Keratinocyte (primary cell): ENCODE measurements at places on chromosomes 4 and X.

GRCh38 chrX:18537524-18537923 lies 112.1 kb downstream of the CDKL5 start:
- DNase-seq, result no peak

DNA sequence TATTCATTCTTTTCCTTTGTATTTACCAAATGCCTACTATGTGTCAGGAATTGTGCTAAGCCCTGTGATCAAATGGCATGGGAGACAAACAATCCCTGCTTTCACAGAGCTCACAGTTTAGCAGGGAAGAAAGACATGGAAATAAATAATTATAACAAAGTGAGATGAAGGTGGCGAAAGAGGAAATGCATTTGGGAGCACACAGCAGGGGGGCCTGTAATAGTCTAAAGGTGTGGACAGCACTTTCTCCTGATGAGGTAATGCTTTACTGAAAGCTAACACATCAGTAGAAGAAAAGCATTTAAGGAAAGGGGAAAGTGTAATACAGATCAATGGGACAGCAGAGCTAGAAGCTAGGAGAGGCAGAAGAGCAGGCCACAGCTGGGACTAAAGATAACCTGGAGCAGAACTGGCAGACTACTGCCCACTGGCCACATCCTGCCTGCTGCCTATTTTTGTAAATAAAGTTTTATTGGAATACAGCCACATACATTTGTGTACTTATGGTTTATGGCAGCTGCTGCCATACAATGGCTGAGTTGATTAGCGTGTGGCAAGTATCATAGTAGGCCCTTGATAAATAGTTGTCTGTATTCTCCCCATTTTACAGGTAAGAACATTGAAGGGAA lies 67.1 kb upstream of the TAPT1 start:
- no peak for DNase-seq

DNA sequence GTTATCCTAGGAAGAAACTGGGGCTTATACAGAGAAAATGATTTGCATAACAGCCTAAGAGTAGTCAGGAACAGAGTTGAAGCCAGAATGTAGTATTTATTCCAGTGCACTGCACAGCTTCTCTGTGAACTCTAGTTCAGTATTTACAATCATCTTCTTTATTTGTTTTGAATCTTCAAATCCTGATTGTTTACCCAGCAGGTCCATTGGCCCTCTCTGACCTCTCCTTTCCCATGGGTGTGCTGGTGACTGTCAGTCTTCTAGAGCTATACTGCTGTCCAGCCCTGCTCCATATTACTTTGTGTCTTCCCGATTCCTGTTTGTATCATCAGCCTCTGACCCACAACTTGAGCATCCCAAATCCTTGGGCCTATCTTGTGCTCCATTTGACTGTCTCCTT lies 301.9 kb upstream of the HS3ST1 start:
- DNase-seq, result no peak

GRCh38 chr4:52883183-52883621 lies 21.1 kb downstream of the RASL11B start:
- DNase-seq, result no peak

GRCh38 chr4:174010547-174010946 lies 272.9 kb downstream of the FBXO8 start:
- no peak for DNase-seq

DNA sequence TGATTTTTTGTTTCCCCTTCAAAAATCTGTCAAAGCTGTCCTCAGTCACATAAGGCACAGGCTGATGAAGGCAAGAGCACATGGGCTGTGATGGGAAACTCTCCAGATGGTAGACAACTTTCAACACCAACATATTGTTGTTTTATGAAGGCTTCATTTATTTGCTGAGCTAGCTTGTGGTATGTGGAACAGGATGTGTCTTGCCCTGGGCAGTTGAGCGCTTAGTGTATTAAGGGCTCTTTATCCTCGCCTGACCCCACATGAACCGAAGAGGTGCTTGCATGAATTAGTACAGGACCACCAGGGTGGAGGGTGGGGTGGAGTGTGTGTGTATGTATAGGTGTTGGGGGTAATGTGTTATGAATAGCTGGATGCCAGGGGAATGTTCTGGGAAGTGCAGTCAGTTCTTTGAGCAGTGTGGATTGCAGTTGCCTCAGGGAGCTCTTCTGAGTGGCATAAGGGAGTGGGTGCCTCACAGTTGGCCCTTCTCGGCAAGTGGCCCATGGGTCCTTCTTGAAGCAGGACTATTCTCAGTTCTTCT lies 103.1 kb downstream of the PHEX start:
- DNase-seq, result no peak

GRCh38 chrX:12779534-12779933 lies 11.7 kb upstream of the PRPS2 start:
- DNase-seq, result no peak

DNA sequence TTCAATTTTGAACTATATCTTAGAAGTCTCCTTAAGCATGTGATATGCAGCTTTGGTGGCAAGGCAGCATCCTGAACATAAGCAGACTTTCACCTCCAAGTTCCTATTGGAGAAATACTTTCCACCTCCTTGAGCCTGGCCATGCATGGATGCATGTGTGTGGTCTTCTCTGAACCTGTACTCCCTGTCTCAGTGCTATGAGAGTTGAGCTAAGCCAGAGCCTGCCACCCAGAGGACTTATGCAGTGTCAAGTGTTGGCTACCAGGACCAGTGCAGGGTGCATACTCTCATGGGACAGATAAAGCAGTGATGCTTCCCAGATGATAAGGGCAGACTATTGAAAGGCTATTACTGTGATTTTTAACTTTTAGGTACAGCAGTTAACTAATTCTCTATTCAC lies 105.6 kb downstream of the TSPAN7 start:
- no peak for DNase-seq

DNA sequence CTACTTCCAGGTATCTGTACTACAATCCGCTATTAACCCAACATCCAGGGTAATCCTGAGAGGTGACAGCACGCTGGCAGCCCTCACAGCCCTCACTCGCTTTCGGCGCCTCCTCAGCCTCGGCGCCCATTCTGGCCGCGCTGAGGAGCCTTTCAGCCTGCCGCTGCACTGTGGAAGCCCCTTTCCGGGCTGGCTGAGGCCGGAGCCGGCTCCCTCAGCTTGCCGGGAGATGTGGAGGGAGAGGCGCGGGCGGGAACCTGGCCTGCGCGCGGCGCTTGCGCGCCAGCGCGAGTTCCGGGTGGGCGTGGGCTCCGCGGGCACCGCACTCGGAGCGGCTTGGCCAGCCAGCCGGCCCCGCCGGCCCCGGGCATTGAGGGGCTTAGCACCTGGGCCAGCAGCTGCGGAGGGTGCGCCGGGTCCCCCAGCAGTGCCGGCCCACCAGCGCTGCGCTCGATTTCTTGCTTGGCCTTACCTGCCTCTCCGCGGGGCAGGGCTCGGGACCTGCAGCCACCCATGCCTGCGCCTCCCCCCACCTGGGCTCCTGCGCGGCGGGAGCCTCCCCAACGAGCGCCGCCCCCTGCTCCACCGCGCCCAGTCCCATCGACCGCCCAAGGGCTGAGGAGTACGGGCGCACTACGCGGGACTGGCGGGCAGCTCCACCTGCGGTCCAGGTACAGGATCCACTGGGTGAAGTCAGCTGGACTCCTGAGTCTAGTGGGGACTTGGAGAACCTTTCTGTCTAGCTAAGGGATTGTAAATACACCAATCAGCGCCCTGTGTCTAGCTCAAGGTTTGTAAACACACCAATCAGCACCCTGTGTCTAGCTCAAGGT lies 87.3 kb downstream of the PRSS12 start:
- no peak for DNase-seq

DNA sequence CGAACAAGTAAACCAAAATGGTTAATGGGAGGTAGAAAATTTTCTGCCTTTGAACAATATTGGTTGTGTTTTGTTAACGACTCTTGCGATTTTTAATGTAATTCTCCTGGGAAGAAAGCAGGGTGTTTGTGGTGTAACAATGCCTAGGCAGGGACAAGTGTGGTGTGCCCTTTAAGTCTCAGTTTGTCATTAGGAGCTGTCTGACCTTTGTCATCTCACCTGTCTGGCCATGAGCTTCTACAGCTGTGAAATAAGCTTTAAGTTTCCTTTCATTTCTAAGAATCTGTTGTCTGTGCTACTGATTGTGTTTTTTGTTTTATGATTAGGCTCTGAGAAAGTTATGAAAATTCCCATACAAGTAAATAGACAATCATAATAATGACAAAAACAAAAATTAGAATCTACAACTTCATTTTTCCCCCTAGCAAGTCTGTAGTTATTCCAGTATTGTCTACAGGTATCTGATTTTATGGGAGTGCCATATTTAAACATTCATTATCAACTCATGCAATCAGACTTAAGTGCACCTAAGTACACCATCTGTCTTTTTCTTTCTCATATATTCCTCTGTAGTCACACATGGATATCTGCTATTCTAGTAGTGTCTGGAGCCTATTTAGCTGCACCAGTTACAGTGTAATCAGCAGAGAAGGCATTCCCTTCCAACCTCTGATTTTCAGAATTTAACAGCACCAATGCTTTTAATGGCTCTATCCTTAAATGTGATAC lies 203.5 kb downstream of the PPARGC1A start:
- DNase-seq, result no peak

DNA sequence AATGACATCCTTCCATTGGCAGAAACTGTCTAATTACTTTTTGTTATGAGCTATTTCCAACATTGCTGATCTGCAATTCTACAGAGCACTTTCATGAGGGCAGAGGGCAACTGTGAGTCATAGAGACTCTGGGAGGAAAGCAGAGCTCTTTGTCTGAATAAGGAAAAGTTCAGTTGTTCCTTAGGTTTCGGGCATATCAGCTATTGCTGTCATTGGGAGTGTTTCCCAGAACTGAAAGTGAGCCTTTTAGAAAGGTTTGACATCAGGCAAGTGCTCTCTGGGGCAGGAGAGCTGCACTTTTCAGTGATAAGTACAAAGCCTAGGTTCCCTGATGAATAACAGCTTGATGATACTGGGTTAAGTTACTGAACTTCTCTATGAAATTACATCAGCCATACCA lies 119.2 kb upstream of the EDNRA start:
- no peak for DNase-seq

DNA sequence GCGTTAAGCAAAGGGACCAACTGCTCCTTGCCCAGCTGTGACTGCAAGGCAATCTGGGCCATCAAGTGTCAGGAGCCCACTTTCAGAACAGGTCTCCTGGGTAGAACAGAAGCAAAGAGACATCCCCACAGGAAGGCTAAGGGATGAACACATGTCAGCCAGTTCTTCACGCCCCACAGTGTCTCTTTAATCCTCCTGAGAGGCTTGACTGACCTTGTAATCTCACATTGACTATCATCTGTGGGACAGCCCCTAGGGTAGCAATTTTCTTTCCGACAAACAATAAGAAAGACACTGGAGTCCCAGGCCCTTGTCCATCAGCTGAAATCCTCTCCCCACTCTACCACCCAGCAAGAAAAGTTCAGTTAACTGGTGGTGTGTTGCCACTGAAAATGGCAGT lies 1.0 kb downstream of the CHRDL1 start:
- DNase-seq, result no peak

DNA sequence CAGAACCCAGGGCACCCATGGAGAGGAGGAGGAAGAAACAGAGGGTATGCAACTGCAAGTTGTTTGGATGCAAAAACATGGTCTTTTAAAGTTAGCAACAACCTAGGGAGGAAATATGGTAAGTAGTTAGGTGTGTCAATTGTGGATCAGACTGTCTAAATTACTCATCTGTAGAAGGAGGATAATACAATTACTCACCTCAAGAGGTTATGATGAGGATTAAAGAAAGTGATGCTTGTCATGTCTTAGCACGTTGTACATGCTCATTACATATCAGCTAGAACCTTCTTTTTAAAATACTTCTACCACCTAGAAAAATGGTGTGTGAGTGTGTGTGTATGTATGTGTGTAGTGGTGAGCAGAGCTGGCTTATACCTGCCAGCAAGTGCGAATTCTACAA lies 2.3 kb upstream of the C1QTNF7 start:
- DNase-seq, result peak; percentile 59

- DNase-seq, result no peak
Observed at GRCh38 chr4:103402198-103402597, 204.1 kb upstream of the CENPE start.

DNA sequence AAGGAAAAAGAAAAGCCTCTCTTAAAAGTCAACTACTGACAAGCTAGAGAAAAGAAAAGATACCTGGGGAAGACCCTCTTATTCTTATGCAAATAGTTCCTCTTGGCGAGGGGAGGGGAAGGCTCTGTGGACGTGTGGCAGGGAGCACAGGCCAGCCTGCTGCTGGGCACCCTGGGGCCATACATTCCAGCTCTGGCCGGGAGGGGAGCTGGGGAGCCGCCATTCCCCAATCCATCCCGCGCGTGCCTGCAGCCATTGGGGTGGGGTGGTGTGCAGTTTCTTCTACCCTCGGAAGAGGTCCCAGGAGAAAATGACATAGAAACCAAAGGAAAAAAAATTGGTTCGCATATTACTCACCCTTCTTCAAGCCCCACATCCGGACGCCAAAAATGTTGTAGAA lies 1496.4 kb downstream of the RPA4 start:
- DNase-seq, result no peak

- DNase-seq, result no peak
Observed at GRCh38 chr4:42995343-42995944, 102.9 kb downstream of the GRXCR1 start.

GRCh38 chr4:27154706-27155105 lies 294.1 kb downstream of the STIM2 start:
- DNase-seq, result no peak

DNA sequence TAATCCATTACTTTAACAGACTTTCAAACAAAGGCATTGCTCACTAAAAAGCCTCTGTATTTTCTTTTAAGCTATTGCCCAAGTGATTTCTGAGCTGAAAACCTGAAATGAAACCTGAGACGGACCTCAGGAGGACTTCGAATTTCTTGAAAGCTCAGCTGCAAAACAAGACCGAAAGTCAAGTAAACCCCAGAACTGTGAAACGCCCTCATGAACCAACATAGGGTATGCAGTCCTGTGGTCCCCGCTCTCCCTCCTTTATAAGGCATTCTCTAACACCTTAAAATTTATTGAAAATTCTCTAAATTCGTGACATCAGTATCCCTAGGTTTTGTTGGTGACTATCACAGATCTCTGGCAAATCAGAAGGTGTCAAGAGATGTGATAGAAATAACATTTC lies 91.8 kb downstream of the SHISA3 start:
- no peak for DNase-seq

- no peak for DNase-seq
Observed at GRCh38 chr4:149901128-149901527, 85.5 kb upstream of the IQCM start.

DNA sequence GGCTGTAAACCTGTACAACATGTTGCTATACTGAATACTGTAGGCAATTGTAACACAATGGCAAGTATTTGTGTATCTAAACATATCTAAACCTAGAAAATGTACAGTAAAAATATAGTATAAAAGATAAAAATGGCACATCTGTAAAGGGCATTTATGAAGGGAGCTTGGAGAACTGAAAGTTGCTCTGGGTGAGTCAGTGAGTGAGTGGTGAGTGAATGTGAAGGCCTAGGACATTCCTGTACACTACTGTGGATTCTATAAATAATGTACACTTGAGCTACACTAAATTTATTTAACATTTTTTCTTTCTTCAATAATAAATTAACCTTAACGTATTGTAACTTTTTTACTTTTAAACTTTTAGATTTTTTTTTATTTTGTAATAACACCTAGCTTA lies 5.0 kb upstream of the SHROOM4 start:
- DNase-seq, result no peak

GRCh38 chrX:105999294-105999693 lies 39.2 kb downstream of the SERPINA7 start:
- DNase-seq, result no peak
